ENCODE measurements at places on chromosomes 12 and 14. TPM values are rescaled to one million over a fixed set of nuclear protein-coding genes. Genes with fewer than 3 reads are reported as not detected.

DNA sequence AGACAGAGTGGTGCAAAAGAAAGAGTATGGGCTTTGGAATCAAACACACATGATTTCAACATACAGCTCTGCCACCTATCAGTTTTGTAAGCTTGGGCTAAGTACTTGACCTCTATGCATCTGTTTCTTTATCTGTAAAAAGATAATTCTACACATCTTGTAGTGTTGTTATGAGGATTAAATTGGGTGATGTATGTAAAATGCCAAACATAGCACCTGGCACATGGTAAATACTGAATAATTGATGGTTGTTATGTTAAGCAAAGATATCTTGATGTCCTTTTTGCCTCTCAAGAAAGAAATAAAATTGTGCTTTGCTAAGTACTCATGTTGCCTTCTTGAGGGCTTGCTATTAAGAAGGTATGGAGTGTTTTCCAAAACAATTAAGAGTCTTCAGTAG lies 2.3 kb upstream of the CSRP2 start:
- DNase-seq = no peak

KRT8 gene
- 199 TPM for total RNA-seq

CCDC38 gene
- not detected for total RNA-seq

DNA sequence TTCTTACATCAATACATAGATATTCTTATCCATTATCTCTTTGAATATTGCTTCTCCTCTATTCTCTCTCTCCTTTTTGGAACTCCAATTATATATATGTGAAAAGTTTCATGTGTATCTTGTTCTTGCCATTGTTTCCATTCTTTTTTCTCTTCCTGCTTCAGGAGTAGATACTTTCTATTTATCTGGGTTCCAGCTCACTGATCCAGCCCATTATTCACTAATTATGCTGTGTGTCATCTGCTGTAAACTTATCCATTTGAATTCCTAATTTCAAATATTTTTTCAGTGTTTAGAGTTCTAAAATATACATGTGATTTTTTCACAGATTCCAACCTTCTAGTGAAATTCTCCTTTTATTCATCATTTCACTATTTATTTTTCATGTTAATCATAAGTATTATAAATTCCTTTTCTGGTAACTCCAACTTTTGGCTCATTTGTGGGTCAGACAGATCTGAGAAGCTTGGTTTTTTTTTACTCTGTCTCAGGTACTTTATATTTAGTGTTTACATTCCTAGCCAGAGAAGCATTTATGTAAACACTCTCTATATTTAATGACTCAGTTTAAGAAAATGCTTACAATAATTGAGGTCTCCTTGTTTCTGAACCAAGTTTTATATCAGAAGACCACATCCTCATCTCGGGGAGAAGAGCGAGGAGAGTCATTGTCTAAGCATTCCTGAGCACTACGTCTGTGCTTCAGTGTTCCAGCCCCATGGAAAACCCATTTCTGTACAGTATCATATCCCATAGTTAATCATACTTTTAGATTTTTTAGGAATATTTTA lies 15.9 kb upstream of the AMIGO2 start:
- DNase-seq = peak; percentile 95

GRCh38 chr12:80710727-80711449 lies 3.5 kb downstream of the MYF6 start:
- no peak for DNase-seq

DNA sequence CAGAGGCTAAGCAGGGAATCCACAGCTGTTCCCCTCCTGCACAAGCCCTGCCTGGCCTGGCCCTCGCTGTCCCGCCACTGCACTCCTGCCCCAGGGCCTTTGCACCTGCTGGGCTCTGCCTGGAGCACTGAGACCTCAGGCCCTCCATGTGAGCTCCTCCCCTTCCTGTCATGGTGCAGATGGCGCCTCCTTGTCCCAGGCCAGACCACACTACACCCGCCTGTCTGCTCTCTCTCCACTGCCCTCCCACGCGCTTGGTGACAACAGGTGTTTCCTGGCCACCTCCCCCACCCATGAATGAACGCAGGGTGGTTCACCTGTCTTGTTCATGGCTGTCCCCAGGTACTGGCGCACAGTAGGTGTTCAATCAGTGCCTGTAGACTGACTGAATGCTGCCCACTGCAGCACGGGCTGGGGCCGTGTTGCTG lies 82.9 kb downstream of the NCOR2 start:
- no peak for DNase-seq

PLCZ1 gene
- total RNA-seq = not detected
